Fibroblast of lung (primary cell): ENCODE measurements at places on chromosomes 11 and 22.

- DNase-seq, result peak; percentile 73
- no peaks in the 10 kb centered on the region for H3K36me3 ChIP-seq
- H3K4me3 ChIP-seq, result no peak overlapping the region
- no peak overlapping the region for H3K27ac ChIP-seq
- H3K27me3 ChIP-seq, result no peaks in the 10 kb centered on the region
- no peaks in the 10 kb centered on the region for H3K4me1 ChIP-seq
Measured at GRCh38 chr11:128194216-128194615, 393.1 kb downstream of the ETS1 start.

DNA sequence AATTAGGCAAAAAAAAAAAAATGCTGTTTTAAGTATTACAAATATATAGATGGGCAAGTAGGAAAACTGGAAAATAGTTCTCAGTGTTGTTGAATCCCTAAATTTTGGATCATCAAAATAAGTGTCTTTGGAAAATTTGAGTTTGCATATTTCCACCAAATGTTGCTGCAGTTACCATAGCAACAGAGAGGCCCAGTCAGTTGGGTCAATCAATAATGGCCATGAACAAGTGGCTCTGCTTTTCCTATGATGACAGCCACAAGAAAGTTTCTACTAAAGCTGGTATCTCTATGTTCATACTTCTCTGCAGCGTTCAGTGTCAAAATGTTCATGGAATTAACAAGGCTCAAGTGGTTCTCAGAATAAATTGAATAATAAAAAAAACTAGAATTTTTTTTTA, 79.1 kb downstream of the SERGEF start:
- H3K27me3 ChIP-seq, result no peaks in the 10 kb centered on the region
- no peak for DNase-seq
- no peak overlapping the region for H3K27ac ChIP-seq
- H3K36me3 ChIP-seq, result no peaks in the 10 kb centered on the region

GRCh38 chr11:67267188-67268080, 1.2 kb downstream of the GRK2 start:
- H3K4me3 ChIP-seq, result peak overlapping the region; percentile 82
- no peak for DNase-seq
- H3K36me3 ChIP-seq, result peaks cover 12% of the 10 kb centered on the region
- H3K4me1 ChIP-seq, result peaks cover 42% of the 10 kb centered on the region
- H3K27me3 ChIP-seq, result no peaks in the 10 kb centered on the region
- peak overlapping the region; percentile 20 for H3K27ac ChIP-seq

DNA sequence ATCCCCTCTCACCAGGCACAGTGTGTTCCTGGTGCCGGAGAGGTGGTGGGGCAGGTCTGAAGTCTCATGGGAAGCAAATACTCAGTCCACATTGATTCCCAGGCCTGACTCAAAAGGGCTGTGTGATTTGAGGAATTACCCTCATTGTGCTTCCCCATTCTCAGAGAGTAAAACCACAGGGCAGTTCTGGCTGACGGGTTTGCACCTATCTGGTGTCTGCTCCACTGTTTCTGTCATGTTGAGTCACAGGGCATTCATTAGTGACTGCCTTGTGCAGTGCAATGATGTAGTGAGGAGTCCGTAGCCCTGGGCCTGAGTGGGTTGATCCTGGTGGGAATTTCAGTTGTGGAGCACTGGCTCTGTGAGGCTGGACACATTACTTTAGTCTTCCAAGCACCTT, 85.2 kb upstream of the ARHGAP20 start:
- DNase-seq, result peak; percentile 65
- H3K36me3 ChIP-seq, result no peaks in the 10 kb centered on the region
- H3K4me3 ChIP-seq, result no peak overlapping the region
- no peaks in the 10 kb centered on the region for H3K27me3 ChIP-seq
- no peaks in the 10 kb centered on the region for H3K4me1 ChIP-seq
- H3K27ac ChIP-seq, result no peak overlapping the region

- peaks cover 3% of the 10 kb centered on the region for H3K36me3 ChIP-seq
- DNase-seq, result no peak
- H3K4me3 ChIP-seq, result no peak overlapping the region
- H3K4me1 ChIP-seq, result peaks cover 22% of the 10 kb centered on the region
Measured at GRCh38 chr11:120217941-120218694, 7.3 kb downstream of the OAF start.

GRCh38 chr11:1777737-1778136, 14.0 kb upstream of the CTSD start:
- no peak overlapping the region for H3K27ac ChIP-seq
- H3K4me1 ChIP-seq, result peaks cover 3% of the 10 kb centered on the region
- no peak for DNase-seq

DNA sequence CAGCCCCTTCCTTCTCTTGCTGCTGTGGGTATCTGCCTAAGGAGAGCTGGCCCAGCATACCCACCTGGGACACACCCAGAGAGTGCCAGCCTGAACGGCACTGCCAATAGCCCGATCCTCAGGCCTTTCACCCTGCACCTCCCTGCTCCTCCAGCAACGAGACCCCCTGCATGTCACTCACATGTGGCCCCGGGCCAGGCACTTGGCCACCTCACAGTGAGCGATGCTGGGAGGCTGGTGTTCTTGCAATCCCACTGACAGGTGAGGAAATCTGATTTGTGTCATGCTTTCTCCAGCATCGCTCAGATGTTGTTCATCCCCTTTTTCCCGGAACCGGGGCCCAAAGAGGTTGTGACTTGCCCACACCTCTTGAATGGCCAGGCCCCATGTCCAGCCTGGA, 20.5 kb downstream of the DAGLA start:
- H3K27ac ChIP-seq, result no peak overlapping the region
- H3K4me3 ChIP-seq, result no peak overlapping the region
- H3K36me3 ChIP-seq, result no peaks in the 10 kb centered on the region

- H3K27ac ChIP-seq, result no peak overlapping the region
- no peaks in the 10 kb centered on the region for H3K27me3 ChIP-seq
- H3K36me3 ChIP-seq, result no peaks in the 10 kb centered on the region
- H3K4me3 ChIP-seq, result no peak overlapping the region
- no peak for DNase-seq
- H3K4me1 ChIP-seq, result no peaks in the 10 kb centered on the region
Measured at GRCh38 chr11:94584978-94585377, 17.8 kb downstream of the PIWIL4 start.

DNA sequence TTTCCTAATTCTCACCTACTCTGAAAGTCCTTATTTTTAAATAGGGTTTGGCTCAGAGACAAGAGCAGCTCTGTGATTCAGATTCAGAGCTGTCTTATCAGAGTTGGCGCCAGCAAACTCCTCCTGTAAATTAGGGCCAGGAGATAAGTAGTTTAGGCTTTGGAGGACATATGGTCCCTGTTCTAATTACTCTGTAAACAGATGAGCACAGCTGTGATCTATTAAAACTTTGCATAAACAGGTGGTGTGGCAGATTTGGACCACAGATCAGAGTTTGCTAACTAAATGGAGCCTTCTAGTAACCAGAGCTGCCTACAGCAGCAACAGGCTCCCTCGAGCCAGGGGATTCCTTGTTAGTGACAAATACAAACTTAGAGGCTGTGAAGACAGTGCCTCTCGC, 27.9 kb downstream of the YPEL1 start:
- DNase-seq, result peak; percentile 11
- H3K4me1 ChIP-seq, result peaks cover 2% of the 10 kb centered on the region
- H3K27ac ChIP-seq, result no peak overlapping the region
- H3K36me3 ChIP-seq, result no peaks in the 10 kb centered on the region
- H3K27me3 ChIP-seq, result no peaks in the 10 kb centered on the region
- no peak overlapping the region for H3K4me3 ChIP-seq

DNA sequence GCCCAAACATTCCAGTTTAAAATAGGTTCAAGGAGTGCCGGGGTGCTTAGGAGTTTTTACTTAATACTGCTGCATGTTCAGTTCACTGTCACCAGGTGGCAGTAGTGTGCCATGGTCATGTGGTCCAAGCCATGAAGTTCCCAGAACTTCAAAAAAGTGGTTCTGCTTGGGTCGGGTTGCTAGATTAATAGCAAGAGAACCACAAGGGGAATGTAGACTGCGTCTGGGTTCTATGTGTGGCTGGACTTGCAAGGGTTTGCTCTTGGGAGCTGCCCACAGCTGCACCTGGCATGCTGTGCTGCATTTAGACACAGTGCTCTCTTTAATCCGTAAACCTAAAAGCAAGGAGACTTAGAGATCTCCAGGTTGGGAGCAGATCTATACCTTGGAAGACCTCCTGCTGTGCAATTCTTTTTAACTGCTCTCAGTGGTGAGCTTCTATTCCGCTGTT, 6.5 kb upstream of the SPON1 start:
- no peak overlapping the region for H3K4me3 ChIP-seq
- peak; percentile 48 for DNase-seq
- no peak overlapping the region for H3K27ac ChIP-seq
- no peaks in the 10 kb centered on the region for H3K4me1 ChIP-seq
- H3K36me3 ChIP-seq, result no peaks in the 10 kb centered on the region

DNA sequence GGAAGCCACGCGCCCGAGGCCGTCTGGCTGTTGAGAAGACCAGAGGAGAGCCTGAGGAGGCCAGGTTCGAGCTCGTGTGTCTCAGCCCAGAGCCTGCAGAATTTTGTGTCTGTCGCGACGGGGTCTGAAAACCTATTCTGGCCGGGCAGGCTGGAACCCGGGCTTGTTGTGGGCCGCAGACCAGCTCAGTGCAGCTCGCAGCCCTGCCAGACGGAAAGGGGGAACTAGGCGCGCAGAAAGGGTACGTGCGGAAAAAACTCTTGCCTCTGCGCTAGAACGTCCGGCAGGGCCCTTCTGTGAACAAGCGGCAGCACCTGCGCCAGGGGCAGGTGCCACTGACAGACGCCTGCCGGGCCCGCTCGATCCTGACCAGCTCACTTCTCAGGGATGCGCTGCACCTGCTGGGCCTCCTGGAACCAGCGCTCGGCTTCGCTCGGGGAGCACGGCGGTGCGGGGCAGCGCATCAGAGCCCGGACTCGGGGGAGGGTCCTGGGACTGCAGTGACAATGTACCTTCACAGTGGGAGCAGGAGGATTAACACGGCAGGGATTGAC, 409.3 kb downstream of the BRD1 start:
- no peaks in the 10 kb centered on the region for H3K27me3 ChIP-seq
- DNase-seq, result no peak
- H3K27ac ChIP-seq, result no peak overlapping the region
- H3K4me1 ChIP-seq, result no peaks in the 10 kb centered on the region
- no peaks in the 10 kb centered on the region for H3K36me3 ChIP-seq
